ENCODE measurements at places on chromosomes 7 and 10. TPM values are rescaled to one million over a fixed set of nuclear protein-coding genes. Genes with fewer than 3 reads are reported as not detected.

CFAP43 gene
- total RNA-seq = 0.31 TPM

DRGX gene
- not detected for total RNA-seq

GRM3 gene
- not detected for total RNA-seq

HOXA5 gene
- total RNA-seq = 0.14 TPM
